ENCODE measurements at places on chromosomes 2 and 18.

DNA sequence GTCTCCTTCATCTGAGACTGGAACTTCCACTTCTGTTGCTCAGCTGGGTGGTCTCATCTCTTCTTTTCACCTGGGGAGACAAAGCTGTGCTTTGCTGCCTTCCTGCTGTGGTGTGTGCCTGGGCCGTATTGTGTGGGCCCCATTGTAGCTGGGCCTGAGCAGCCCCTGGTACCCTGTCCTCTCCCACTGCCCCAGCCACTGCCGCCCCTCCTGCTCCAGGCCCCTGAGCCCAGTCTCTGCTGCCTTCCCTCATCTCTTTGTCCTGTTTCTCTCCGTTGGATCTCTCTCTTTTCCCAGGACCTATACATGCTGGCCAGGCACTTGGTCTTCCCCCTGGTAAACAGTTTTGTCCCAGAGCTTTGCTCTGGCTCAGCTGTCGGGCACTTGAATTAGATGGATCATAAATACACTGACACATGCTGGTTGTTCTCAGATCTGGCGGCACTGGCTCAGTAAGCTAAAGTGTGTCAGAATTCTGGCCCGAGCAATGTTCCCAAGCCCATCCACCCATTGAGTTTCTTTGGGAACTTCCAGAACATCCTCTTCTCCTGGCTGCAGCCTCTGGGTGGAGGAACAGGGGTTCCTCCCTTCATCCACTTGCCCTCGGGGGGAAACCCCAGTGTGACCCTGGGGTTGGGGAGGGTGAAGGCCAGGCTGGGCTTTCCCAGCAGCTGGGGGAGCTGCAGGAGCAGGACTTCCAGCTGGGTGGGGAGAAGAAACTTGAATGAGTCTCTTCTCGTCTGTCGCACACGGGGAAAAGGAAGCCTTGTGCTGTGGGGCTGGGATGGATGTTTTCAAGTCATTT lies 99.0 kb downstream of the DGKD start:
- no peak for DNase-seq

DNA sequence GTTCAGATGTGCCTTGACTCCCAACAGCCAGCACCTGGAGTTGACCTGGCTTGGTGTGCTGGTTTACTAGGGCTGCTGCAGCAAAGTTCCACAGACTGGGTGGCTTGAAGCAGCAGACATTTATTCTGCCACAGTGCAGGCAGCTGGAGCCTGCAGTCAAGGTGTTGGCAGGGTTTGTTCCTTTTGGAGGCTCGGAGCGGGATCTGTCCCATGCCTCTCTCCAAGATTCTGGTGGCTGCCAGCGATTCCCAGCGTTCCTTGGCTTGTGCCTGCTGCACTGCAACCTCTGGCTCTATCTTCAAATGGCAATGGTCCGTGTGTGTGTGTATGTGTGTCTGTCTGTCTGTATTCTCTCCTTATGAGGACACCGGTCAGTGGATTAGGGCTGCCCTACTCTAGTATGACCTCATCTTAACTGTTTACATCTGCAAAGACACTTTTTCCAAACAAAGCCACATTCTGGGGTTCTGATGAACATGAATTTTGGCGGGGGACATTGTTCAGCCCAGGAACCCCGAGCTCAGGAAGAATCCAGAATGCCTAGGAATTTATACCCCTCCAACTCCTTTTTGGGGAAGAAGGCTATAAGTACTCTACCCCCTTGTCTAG lies 44.7 kb upstream of the TMEM131 start:
- DNase-seq: no peak

DNA sequence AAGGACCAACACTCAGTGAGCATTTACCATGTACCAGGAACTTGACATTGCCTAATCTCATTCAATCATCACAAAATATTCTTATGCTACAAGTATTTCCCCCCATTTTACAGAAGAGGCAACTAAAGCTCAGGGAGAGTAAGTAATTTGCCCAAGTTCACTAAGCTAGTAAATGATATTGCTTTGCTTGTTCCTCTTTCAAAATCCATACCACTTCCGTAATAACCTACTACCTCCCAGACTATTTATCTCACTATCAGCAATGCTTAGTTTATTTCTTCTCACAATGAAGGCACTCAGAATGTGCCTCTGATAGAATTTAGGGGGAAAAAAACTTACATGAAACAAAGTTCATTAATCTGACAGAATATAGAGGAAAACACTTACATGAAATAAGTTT lies 1070.9 kb upstream of the FANCL start:
- DNase-seq: no peak

DNA sequence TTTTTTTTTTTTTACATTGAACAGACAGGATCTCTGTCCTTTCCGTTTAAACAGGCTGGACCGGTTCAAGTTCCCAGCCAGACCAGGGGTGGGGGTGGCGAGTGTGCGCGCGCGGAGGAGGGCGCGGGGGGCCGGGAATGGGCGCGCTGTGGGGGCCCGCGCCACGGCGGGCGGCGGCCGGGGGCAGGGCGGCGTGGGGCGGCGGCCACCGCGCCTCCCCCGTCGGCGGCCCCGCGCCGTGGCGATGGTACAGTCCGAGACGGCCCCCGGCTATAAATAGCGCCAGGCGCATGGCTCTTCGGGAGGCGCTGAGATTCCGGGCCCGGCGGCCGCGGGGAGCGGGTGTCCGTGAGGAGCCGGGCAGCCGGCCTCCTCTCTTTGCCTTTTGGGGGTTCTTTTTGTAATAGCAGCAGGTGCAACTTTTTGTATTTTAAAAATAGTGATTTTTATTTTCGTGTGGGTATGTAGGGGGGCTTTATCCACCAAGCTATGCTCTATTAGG lies 430 bp upstream of the CELF4 start:
- DNase-seq: no peak

Measured in thoracic aorta (tissue), 2 donors.